ENCODE measurements at places on chromosomes 5 and 9.

GRCh38 chr9:111900151-111900857 lies 3.7 kb downstream of the UGCG start:
- DNase-seq: no peak

DNA sequence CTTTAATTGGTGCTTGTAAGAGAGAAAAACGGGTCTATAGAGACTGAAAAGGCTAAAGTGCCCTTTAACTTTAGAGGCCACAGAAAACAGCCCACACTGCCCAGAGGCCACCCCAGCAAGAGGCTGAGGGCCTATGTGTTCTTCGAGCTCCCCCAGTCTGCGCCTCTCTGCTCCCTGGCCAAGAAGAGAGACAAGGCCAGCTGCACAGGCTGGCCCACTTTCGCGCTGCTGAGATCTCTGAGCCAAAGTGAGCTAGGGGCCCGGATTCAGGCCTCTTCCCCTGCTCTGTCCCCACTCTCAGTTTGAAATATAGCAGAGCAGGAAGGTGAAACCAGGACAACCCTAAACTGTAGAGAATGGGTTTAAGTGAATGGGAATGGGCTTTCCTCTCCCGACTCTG lies 132.0 kb upstream of the TRIM32 start:
- no peak for DNase-seq

- DNase-seq: no peak
Observed at GRCh38 chr5:72692231-72692637, 124.2 kb upstream of the TNPO1 start.

DNA sequence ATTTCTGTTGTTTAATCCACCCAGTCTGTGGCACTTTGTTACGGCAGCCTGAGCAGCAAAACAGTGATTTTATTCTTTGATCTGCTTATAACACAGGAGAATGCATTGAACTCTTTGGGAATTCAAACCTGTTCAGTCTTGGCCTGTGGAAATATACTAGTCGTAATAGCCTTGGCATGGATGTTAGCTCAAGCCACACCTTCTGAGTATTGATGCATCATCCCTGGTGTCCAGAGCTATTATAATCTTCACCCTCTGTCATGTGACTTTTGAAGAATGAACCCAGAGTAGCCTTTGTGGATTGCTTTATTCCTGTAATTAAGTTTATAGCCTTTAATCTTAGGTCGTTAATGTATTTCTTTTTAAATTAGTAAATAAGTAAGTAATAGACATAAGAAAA lies 50.8 kb upstream of the TEX48 start:
- no peak for DNase-seq

DNA sequence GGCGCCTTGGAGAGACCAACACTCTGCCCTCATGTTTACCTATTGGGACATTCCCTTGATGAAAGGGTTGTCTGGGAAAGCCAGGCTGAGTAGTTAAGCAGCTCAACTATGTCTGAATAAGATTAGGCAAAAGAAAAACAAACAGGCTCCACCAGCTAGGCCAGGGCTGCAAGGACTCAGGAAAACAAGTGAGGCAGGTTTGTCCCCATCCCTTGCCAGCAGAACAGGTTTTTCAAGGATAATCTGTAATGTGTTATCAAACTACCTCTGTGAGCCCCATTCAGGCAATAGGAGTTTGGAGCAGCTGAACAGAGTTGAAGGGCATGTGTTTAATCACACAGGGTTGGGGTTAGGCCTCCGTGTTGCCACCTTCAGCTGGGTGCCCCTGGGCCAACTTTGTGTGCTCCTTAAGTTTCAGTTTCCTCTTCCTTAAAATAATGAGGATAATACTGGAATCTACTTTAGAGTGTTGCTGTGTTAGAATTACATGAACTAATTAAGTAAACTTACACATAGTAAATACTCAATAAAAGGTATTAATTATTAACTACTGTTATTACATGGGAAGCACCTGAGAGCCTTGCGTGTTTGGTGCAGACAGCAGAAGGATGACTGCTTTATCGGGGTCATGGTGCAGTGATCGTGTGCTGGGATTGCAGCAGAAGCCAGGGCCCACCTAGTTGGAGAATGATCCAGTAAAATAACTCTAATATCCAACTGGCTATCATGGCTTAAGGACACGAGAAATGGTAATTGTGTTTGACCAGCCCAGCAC lies 72.1 kb upstream of the ATP10B start:
- DNase-seq: no peak

DNA sequence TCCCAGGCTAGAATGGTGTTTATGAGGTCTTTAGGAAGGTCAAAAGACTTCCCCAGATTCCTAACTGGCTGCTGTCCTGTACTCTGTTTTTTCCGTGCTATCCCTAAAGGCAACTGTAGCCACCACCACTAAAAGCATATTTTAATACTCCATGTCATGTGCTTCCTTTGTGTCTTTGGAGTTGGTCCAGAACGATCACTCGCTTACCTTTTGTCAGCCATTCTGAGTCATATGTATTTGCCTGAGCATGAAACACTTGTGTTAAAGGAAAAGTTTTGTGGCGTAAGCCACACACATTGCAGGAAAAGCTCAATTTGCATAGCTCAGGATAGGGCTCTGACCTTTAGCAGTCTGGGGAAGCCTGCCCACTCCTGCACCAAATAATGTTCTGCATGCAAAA lies 299.6 kb downstream of the NTRK2 start:
- no peak for DNase-seq

GRCh38 chr5:31027721-31028120 lies 165.8 kb upstream of the CDH6 start:
- DNase-seq: no peak

DNA sequence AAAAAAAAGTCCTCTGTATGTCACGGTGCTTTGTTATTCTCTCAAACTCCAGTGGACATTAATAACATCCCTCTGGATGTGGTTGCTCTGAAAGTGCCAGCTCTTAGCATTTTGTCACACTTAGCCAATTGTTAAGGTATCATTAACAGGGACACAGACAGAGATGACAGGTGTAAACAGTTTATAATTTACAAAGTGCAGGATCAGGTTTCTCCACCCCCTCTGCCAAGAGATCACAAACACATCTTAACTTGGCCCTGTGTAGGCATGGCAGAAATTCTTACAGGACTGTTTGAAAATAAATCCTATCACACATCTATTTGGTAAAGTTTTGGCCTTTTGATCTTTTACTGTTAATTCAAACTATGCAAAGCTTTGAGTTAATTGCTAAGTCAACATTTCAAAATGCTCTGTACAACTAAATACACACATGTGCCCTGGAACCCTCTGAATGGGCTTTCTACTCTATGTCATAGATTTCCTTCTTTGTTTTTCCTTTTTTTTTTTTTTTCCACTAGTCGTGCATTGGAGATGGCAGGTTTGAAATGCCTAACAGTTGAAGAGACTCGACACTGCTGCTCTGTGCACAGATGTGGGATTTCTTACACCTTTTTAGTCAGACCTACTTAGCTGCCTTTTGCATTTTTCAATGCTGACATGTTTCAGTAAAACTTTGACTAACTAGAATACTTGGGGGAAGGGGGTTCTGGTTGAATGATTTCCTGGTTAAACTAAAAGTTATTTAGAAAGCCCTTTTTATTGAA lies 41.7 kb downstream of the SEMA6A start:
- no peak for DNase-seq

GRCh38 chr5:68343421-68343826 lies 127.9 kb downstream of the PIK3R1 start:
- no peak for DNase-seq

DNA sequence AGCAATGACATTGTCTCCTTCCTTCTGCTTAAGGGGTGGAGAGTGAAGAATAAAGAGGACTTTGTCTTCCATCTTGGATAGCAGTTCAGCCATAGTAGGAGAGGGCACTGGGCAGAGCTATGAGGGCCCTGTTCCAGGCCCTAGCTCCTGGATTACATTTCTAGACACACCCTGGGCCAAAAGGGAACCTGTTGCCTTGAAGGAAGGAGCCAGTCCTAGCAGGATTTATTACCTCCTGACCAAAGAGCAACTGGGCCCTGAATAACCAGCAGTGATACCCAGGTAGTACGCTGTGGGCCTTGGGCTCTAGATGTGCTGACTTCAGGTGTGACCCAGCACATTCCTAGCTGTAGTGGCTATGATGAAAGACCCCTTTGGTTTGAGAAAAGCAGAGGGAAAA lies 95.8 kb downstream of the RMI1 start:
- no peak for DNase-seq

DNA sequence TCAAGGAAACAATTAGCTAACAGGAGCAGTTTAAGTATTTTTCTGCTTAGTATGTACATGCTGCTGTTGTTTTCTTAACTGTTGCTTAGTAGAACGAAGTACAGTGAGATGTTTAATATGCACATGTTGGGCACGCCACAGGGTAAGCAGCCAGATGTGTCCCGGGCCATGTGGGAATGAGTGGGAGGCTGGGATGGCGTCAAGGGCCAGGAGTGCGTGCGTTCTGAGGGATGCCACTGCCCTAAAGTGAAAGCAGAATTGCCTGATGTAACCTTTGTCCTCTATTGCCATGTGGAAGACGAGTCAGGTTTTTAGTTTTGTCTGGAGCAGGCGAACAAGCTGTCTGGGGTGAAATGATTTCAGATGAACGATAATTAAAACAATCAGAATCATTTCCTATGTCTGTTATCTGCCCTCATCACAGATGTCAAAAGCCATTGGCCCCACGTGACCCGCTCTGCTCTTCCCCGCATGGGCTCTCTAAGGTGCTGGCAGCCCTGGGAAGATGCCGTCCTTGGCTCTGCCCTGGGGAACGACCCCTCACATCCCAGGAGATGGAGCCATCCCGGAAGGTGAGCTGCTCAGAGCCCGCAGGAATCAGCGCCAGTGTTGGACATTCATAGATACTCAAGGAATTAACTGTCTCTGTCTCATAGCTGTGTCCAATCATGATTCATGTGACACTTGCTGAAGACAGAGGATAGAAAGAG lies 356.6 kb upstream of the IRX4 start:
- no peak for DNase-seq

- DNase-seq: no peak
Observed at GRCh38 chr5:168227001-168227400, 64.4 kb upstream of the WWC1 start.

DNA sequence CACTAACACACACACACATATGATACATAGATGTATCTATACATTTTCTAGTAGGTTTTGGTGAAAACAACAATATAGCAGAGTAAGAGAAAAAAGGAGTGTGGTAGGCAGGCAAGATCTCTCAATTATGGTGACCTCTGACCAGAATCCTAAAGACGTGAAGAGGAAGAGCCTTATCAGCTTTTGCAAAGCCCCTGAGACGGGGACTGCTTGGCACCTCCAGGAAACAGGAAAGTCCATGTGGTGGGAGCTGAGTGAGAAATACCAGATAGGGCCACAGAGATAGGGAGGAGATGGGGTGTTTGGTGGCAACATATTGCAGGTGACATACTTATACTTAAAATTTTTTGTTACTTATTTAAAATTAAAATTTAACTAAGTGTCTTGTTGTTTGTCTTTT lies 39.9 kb upstream of the CTXN3 start:
- DNase-seq: no peak

GRCh38 chr5:157855404-157855994 lies 3.4 kb downstream of the CLINT1 start:
- no peak for DNase-seq

GRCh38 chr5:169828385-169828784 lies 151.9 kb downstream of the INSYN2B start:
- no peak for DNase-seq

- no peak for DNase-seq
Observed at GRCh38 chr5:41526699-41527098, 16.3 kb upstream of the PLCXD3 start.

DNA sequence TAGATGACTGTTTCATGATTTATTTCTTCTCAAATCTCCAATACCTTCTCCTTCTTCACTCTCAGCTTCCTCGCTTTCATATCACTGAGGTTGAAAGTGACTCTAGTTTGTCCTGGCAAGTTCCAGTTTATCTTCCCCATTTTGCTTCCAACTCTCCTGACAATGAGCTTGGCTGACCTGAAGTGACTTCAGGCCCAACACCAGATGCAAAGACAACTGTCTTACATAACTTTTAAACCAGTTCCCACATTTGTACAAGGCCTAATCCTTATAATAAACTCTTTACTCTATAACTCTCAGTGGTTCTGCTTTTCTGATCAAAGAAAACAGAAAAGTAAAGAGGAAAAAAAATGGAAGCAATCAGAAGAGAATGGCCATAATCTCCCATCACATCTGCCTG lies 22.0 kb downstream of the GNG10 start:
- no peak for DNase-seq

DNA sequence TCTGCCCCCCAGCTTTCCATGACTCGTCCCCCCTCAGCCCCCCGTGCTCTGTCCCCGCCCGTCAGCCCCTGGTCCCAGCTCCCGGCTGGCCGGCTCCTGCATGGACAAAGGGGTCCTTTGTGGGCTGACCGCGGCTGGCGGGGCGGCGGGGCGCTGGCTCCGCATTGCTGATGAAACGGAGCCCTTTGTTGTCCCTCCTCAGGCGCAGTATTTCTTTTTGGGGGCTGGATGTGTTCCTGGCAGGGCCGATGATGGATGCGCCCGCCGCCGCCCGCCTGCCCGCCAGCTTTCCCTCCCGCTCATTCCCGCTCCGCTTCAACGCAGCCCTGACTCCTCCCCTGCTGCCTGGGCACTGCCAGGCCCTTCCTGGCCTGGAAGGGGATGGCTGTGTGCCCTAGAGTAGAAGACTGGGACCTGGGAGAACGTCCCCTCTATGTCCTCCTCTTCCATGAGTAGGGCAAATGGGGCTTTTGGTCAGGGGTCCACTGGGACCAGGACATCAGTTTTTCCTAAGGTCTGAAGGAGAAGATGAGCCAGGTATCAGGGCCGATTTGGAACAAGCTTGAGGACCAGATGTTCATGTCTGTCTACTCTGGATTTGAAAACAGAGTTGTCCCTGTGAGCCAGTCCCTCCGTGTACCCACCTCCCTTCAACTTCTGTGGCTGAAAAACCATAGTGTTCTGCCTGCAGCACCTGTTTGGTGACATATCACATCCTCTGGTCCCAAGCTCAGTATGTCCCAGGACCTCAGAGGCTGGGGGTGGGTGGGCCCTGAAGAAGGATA lies 29.0 kb downstream of the CXXC5 start:
- no peak for DNase-seq

DNA sequence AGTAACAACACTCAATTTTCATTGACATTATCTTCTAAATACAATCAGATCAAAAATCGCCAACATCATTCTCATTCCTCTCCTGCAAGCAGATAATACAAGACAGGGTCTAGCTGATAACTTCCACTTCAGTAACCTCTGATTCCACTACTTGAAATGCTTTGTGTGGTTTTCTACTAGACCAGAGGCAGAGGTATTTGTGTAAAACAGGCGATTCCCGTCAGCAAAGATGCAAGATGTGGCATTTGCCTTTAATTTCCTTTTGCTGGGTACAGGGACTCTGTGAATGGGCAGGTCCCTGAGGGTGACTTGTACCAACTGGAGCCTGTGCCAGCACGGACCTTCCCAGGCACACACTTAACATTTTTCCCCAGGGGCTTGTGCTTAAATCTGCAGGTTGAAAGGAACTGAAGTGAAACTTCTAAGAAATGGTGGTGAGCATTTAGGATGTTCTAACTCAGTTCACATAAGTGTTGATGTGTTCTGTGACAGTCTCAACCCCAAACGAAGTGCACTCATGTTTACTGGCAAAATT lies 625.5 kb upstream of the WWC1 start:
- DNase-seq: no peak

Measured in T-helper 1 cell (primary cell).